Spleen (tissue), 13 donors: ENCODE measurements at places on chromosomes 6 and 20. TPM values are rescaled to one million over a fixed set of nuclear protein-coding genes. Genes with fewer than 3 reads are reported as not detected.

The SNAP25 gene
- total RNA-seq: not detected

DNA sequence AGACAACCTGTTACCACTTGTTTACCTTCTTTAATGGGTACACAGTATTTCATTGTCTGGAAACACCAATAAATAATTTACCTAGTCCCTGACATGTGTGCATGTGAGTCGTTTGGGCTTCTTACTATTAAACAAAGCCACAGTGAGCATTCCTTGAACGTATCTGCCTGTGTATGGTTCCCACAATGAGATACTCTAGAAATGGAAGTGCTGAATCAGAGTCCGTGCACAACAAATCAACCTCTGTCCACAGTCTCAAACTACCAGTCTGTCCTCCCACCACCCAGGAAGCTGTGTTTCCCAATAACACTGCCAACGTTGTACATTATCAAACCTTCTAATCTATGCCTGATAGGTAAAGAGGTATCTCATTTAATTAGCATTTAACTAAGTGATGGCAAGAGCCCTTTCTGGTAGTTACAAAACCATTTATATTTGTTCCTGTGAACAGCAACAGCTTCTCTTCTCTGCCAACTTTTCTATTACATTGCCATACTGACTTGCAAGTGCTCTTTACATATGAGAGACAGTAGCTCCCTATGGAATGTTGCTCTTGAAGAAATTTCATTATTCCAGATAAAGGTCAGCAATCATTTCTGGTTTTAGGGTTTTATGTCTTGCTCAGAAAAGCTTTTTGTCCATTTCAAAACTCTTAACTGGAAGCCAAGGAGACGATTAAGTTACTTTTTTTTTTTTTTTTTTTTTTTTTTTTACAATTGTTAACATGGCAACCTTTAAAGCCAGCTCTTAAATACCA lies 14.7 kb downstream of the JAG1 start:
- no peak overlapping the region for H3K27ac ChIP-seq
- no peak overlapping the region for H3K4me3 ChIP-seq
- H3K4me1 ChIP-seq: peaks cover 51% of the 10 kb centered on the region
- no peaks in the 10 kb centered on the region for H3K36me3 ChIP-seq

- no peak for DNase-seq
- no peak overlapping the region for H3K4me3 ChIP-seq
- H3K27ac ChIP-seq: peak overlapping the region; percentile 79
- H3K27me3 ChIP-seq: no peaks in the 10 kb centered on the region
Measured at GRCh38 chr6:46772016-46772415, 21.2 kb upstream of the MEP1A start.

- no peak overlapping the region for H3K27ac ChIP-seq
- no peak overlapping the region for H3K4me3 ChIP-seq
- H3K4me1 ChIP-seq: no peaks in the 10 kb centered on the region
Measured at GRCh38 chr20:41734506-41734945, 116.3 kb upstream of the CHD6 start.

The KHDC1L gene
- total RNA-seq: not detected

GRCh38 chr20:10761232-10761631 lies 87.4 kb upstream of the JAG1 start:
- H3K4me3 ChIP-seq: no peak overlapping the region
- H3K27me3 ChIP-seq: peaks cover 4% of the 10 kb centered on the region
- H3K27ac ChIP-seq: no peak overlapping the region

DNA sequence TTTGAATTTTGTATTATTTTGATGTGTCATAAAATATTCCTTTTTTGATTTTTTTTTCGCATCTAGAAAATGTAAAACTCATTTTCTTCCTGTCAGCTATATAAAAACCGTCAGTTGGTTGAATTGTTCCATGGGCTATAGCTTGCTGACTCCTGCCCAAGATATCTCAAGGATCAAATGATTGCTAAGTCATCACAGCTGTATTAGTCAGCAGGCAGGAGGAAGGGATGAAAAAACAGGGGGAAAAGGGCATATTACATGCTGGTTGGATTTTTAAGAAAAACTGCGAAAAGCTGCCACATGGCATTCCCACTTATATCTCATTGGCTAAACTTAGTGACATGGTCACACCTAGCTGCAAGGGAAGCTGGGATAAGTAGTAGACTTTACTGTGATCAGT lies 569.9 kb downstream of the BCKDHB start:
- no peaks in the 10 kb centered on the region for H3K27me3 ChIP-seq
- no peaks in the 10 kb centered on the region for H3K4me1 ChIP-seq
- no peak overlapping the region for H3K27ac ChIP-seq
- no peak for DNase-seq

GRCh38 chr20:62060631-62061541 lies 4.8 kb downstream of the TAF4 start:
- H3K4me1 ChIP-seq: peaks cover 55% of the 10 kb centered on the region
- no peak overlapping the region for H3K27ac ChIP-seq
- DNase-seq: peak; percentile 50
- no peaks in the 10 kb centered on the region for H3K36me3 ChIP-seq
- no peaks in the 10 kb centered on the region for H3K27me3 ChIP-seq
